ENCODE measurements at places on chromosomes 13 and 19. TPM values are rescaled to one million over a fixed set of nuclear protein-coding genes. Genes with fewer than 3 reads are reported as not detected.

PDE4C gene
- total RNA-seq: 1.3 TPM

PSG2 gene
- total RNA-seq: not detected

ZNF77 gene
- total RNA-seq: 7.1 TPM

COX7A1 gene
- 40.1 TPM for total RNA-seq

FGF14 gene
- total RNA-seq: 0.47 TPM

C5AR2 gene
- total RNA-seq: 1.9 TPM

C13orf42 gene
- total RNA-seq: not detected

TTYH1 gene
- total RNA-seq: 1.6 TPM

GPR18 gene
- total RNA-seq: not detected

EHD2 gene
- total RNA-seq: 129 TPM

ZNF541 gene
- 2.3 TPM for total RNA-seq

SBK2 gene
- 0.20 TPM for total RNA-seq

DNA sequence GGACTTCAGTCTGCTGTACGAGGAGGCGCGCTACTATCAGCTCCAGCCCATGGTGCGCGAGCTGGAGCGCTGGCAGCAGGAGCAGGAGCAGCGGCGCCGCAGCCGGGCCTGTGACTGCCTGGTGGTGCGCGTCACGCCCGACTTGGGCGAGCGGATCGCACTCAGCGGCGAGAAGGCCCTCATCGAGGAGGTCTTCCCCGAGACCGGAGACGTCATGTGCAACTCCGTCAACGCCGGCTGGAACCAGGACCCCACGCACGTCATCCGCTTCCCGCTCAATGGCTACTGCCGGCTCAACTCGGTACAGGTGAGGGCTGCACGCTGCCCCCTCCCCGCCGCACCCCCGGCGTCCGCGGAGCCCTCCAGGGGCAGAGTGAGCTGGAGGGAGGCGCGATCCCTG lies 14.6 kb downstream of the KCTD15 start:
- DNase-seq: no peak

GRCh38 chr19:811506-812048 lies 10.2 kb downstream of the PLPPR3 start:
- DNase-seq: no peak

- DNase-seq: no peak
Measured at GRCh38 chr19:17379221-17379631, 2.1 kb upstream of the PLVAP start.

DNA sequence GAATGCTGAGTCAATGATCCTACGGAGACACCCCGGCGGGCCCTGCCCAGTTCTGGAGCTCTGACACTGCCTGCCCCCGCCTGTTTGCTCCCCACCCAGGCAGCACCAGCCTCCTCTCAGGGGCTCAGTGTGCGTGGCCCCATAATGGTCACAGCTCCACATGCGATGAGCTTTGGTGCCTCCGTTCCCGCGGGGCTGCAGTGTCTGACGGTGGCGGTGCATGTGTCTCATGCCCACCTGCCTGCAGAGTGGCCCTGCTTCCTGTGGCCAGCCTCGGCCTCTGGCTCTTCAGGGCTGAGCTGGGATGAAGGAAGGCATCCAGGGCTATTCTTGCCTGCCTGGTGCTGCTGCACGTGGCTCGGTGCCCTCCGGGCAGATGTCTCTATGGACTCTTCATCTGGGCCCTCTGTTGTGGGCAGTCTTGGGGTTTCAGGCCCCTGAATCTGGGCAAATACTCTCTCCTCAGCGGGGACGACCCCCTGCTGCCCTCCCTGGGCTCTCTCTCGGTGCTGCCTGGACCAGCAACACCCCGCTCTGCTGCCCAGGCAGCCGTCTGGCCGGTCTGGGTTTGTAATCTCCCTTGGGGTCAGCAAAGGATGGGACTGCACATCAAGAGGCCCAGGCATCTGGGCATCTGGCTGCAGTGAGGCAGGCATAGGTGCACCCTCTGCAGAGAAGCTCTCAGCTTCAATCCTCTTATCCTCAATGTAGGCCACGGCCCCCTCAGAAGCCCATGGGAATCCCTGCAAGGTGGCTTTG lies 19.3 kb upstream of the TMEM255B start:
- no peak for DNase-seq

DNA sequence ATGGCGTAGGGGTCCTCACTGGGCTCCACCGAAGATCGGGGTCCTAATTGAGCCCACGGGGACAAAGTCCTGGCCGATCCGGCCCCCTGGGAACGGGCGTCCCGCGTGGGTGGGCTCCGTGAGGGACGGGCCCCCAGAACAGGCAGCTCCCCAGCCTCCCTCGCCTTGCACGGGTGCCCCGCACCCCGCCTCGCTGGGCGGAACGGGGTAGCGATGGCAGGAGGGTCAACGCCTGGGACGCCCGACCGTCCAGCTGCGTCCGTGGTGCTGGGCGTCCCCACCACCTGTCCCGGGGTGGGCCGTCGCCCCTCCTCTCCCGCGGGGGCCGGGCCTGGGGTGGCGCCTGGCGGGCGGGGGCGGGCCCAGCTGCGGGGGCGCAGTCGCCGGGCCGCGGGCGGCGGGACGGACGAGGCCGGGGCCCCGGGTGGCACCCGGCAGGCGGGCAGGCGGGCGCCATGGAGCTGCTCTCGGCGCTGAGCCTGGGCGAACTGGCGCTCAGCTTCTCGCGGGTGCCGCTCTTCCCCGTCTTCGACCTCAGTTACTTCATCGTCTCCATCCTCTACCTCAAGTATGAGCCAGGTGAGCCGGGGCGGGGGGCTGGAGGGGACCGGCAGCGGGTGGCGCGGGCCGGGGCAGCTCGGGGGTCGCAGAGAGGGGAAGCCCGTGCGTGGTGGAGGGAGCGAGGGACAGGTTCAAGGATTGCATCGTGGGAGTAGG lies at the start of gene TMEM38A:
Gene TMEM38A, plus strand, starts transcription at position 377 of the 717 bp plus-strand sequence. Its CDS starts 79 bp downstream, at position 456.
- peak; percentile 55 for DNase-seq

DNA sequence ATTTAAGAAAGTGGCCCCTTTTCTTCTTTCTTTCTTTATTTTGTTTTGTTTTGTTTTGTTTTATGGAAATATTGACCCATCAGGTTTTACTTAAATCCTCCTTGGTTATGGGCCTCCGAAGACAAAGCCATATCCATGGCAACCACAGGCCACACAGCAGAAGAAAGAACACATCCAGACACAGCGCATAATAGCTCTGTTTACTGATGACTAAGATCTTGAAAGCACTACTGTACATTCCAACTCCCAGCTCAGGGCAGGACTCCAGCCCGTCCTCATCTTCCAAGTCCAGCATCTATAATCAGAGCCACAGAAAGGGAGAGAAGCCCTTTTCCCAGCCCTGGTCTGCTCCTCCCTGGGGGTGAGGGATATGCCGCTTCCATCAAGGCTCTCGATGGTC lies 84.3 kb downstream of the NUFIP1 start:
- peak; percentile 51 for DNase-seq

- DNase-seq: no peak
Measured at GRCh38 chr19:596263-596655, 6.6 kb downstream of the HCN2 start.

- DNase-seq: no peak
Measured at GRCh38 chr19:16625163-16625958, 2.6 kb downstream of the MED26 start.

DNA sequence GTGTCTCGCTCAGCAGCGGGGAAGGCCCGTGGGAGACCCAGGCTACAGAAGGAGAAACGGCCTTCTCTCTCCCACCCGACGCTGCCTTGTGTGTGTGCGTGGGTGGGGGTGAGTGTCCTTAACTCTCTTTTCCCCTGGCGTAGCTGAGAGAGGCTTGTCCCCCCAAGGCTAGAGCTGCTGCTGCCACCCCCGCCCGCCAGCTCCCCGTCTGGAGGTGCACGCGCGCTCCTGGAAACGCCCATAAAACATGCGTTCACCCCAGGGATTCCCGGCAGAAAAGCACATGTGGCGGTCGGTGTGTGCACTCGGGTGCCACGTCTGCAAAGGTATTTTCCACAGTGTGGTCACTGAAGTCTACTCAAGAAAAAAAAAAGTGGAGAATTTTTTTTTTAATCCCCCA lies 36.1 kb downstream of the GADD45B start:
- DNase-seq: no peak

- DNase-seq: no peak
Measured at GRCh38 chr13:48738311-48738710, 84.6 kb downstream of the CYSLTR2 start.

- DNase-seq: no peak
Measured at GRCh38 chr13:59755632-59756290, 408.0 kb downstream of the DIAPH3 start.

DNA sequence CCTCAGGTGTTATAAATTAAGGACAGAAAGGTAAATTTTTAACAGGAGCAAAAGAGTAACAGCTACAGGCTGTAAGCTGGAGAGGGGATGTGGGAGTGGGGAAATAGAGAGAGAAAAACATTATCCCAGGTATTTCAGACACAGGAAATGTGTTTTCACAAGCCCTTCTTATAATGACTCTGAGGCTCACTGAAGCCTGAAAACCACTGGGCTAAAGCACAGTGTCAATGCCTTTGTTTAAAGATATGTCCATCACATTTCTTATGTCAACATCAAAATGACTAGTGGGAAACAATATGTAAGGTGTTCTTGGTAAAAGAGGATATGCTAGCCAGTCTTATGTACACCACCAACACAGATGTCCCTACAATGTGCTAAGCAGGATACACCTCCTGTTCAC lies 365.9 kb downstream of the FGF14 start:
- no peak for DNase-seq

DNA sequence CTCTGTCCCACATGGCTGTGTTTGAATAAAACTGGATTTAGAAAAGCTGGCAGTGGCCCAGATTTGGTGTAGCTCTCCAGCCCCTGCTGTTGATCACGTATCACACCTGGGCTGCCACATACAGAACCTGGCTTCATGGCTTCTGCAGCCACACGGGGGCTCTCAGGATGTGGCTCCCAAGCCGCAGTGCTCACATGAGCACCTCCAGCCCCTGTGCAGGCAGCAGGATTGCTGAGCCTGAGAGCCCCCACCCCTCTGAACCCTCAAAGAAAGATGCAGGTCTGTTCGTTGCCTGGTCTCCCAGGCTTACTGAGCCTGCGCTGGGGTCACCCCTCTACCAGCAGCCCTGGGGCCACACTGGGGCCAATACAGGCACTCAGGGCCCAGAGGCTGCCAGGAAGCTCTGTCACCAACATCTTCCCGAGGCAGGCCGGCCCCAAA lies 2.7 kb downstream of the PLEKHF1 start:
- no peak for DNase-seq

GRCh38 chr13:92727118-92727517 lies 499.5 kb upstream of the GPC6 start:
- no peak for DNase-seq

DNA sequence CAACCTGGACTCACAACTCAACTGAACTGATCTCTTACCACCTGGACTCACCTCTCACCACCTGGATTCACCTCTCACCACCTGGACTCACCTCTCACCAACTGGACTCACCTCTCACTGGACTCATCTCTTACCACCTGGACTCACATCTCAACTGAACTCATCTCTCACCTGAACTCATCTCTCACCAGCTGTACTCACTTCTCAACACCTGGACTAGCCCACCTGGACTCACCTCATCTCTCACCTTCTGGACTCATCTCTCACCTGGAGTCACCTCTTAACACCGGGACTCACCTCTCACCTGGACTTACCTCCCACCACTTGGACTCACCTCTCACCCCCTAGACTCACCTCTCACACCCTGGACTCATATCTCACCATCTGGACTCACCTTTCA lies 7.3 kb upstream of the CASP14 start:
- no peak for DNase-seq

GRCh38 chr19:34345947-34346351 lies 19.0 kb upstream of the GPI start:
- peak; percentile 25 for DNase-seq

GRCh38 chr13:98072476-98072875 lies 70.4 kb upstream of the FARP1 start:
- DNase-seq: no peak

DNA sequence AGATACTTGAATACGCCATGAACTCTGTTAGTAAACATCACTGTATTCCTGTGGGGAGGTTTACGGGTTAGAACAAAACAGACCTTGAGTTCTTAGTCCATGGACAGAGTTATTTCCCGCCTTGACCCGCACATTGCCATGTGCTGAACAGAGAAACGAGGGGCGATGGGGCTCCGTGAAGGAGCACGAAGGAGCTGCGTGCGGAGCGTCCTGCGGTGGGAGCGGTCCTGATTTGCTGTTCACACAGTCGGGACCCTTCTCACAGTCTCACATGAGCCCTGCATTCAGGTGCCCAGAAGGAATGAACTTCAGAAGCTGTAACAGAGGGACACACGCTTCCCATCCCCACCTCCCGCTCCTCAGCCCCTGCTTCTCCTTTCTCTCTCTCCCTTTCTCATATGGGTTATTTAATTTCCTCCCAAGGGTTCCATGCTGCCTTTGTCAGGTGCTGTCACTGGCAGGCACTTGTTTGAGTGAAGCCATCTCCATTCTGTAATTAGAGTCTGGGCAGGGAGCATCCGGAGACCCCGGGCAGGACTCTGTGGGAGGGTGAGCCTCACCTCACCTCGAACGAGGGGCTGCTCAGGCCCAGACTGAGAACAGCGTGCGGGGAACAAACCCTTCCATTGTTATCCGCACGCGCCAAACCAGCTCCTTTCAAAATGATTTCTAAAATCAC lies 76.9 kb downstream of the TEX29 start:
- DNase-seq: no peak

DNA sequence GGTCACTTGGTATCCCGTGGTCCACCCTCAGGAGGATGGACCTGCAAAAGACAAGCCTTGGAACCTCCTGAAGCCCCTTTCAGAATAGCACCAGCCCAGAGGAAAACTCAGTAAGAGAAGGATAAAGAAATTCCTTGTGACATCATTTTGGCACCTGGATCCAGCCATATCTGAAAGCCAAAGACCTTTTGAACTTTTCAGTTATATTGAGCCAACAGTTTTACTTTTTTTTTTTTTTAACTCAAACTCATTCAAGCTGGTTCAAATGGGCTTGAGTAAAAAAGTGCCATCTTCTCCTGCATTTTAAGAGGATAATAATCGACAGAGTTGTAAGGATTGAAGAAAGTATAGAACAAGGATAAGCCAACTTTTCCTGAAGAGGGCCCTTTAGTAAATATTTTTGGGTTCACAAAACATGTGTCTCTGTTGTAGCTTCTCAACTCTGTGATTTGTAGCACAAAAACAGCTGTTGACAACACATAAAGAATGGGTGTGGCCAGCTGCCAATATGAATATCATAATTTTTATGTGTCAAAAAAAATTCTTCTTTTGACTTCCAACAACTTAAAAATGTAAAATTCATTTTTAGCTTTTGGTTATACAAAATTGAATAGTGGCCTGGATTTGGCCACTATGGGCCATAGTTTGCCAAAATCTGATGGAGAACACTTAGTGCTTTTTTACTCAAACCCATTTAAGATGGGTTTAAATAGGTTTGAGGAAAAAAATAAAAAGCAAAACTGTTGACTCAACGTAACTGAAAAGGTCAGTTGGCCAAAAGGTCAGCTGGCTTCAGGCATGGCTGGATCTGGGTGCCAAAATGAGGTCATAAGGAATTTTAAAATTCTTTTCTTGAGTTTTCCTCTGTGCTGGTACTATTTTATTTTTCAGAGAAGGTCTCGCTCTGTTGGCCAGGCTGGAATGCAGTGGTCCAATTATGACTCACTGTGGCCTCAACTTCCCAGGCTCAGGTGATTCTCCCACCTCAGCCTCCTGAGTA lies 50.7 kb downstream of the ACSBG2 start:
- peak; percentile 40 for DNase-seq

DNA sequence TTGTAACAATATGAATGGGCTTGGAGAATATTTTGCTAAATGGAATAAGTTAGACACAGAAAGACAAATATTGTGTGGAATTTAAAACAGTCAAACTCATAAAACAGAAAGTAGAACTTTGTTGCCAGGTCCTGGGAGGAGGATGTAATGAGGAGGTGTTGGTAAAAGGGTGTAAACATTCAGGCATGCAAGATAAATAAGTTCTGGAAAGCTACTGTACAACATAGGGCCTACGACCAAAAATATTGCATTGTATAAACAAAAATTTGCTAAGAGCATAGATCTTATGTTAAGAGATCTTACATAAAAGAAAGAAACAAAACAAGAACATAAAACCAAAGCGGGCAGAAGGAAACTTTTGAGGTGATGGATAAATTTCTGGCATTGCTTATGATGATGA lies 1907.8 kb upstream of the PCDH20 start:
- DNase-seq: no peak

Data from ovary (tissue), 10 donors.